ENCODE measurements at places on chromosomes 11 and 22. TPM values are rescaled to one million over a fixed set of nuclear protein-coding genes. Genes with fewer than 3 reads are reported as not detected.
A peak's percentile ranks its signal among the peaks of the same experiment; 100 is the strongest.

GRCh38 chr22:40621309-40622151, 15.0 kb downstream of the MRTFA start:
- DNase-seq = no peak

DNA sequence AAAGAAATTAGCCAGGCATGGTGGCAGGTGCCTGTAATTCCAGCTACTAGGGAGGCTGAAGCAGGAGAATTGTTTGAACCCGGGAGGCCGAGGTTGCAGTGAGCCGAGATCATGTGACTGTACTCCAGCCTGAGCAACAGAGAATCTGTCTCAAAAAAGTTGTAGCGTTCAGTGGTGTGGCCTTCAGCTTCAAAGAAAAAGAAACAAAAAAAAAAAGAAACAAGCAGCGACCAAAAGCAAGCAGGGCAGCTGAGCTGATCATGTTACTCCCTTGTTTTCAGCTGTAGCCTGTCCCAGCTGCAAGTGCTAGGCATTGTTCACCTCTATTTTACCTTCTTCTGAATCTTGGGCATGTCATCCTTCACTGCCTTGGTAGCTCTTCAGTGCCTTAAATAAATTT, 37.0 kb downstream of the SFI1 start:
- DNase-seq = no peak

GRCh38 chr22:19360300-19360792, 68.8 kb upstream of the CLTCL1 start:
- DNase-seq = no peak

DNA sequence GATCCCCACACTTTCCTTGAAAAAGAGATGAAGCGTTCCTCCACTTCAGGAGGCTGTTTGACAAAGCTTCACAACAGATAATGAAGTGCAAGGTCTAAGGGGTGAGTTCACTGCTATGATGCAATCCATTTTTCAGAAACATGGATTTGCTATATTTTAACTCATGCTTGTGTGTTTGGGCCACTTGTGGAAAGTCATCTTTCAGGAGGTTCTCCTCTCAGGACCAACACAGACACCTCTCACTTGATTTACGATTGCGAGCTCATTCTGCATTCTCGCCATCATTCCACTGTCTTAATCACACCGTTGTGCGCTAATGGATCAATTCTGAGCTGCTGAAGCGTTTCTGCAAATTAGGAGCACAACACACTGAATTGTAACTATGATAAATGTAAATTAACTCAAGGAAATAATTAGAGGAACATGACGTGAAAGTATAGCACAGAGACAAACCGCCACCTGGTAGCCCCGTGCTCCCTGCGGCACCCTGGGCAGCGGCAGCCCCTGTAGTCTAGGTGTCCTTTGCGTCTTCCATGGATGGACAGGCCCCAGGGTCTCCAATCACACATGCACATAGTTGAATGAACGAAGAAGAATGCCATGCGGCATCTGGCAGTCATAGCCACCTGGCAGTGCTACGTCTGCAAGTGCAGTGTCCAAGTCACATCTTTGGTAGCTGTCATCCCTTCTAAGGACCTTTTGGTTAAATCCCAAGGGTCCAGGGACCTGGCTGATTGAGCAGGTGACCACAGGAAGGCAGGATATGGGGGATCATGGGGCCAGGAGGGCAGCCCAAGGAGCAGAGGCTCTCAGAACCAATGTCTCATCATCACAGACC, 28.1 kb upstream of the RTL6 start:
- DNase-seq = no peak

Gene GGTLC3
- total RNA-seq = not detected

Gene SERPING1
- 0.21 TPM for total RNA-seq

- no peak for DNase-seq
Measured at GRCh38 chr22:27996529-27996925, 77.5 kb upstream of the PITPNB start.

DNA sequence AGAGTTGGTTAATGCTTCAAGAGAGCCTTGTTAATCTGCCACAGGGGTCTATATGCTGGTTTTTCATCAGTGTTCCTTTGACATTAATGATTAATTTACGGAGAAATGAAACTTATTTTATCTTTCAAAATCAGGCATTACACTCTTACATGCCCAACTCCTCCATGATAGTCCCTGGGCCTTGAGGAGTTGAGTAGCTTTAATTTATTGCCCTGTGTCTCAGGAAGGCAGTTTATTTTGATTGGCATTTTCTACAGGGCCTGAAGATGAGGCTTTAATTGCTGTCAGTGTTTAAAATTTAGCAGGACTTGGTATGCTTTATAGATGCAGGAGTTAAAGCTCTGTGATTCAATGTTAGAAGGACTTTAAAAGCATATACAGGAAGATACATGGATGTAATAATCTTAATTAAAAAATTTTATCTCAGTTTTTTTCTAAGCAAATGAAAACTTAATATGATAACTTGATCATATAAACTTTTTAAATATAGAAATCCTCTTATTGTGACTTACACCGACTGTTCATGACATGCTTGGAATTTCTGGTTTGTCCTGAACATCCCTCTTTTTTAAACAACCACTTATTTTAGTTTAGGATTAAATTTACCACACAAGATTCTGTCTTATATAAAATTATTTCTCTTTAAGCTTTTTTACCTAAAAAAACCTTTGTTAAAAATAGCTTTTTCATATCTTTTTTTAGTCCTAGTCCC, 12.2 kb downstream of the GLYAT start:
- no peak for DNase-seq

- no peak for DNase-seq
Measured at GRCh38 chr11:16890442-16890841, 123.8 kb downstream of the PLEKHA7 start.

Gene WDR74
- total RNA-seq = 87.2 TPM

Gene MIOX
- not detected for total RNA-seq

GRCh38 chr22:28246397-28246796, 327.3 kb upstream of the PITPNB start:
- no peak for DNase-seq

DNA sequence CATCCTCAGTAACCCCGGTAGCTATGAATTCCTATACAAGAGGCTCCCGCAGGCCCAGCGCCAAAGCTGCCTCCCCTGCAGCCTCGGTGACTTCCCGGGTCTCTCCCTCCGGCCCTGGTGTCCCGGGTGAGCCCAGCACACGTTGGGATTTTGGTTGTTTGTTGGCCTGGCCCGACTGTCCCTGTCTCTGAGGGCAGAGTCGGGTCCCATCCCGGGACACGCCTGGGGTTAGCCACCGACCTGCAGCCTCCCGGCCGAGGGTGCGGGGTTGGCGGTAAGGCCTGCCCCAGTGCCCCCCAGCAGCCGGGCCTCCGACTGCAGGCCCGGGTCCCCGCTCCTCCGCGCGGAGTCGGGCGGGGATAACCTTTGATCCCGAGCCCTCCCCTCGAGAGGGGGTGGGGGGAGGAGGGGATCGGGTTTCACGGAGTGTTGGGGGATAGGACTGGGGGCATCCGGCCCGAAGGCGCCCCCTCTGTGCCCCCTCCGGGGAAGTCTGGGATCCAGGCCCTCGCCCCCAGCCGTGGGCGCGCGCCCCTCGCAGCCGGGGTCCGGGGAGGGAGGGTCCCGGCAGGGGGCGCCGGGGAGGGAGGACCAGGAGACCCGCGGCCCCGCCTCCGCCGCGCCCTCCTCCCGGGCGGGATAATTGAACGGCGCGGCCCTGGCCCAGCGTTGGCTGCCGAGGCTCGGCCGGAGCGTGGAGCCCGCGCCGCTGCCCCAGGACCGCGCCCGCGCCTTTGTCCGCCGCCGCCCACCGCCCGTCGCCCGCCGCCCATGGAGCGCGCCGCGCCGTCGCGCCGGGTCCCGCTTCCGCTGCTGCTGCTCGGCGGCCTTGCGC, at the start of gene FBLN1:
FBLN1 (plus strand) TSS at position 669 of the 835 bp plus-strand sequence; CDS start at position 772, 103 bp downstream.
- DNase-seq = no peak

DNA sequence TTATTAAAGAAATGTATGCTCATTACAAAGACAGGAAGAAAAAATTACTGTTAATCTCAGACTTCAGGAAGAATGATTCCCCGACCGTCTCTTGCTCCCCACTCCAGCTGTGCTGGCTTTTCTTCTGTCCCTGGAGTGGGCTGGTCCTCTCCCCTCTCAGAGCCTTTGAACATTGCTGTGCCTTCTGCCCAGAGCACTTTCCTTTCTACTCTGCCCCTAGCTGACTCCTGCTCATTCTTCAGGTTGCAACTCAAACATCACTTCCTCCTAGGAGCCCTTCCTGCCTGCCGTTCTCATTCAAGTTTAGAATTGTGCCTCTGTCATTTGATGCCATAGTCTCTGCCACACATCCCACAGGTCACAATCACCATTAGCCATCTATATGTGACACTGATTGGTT, 329.5 kb downstream of the MIAT start:
- no peak for DNase-seq

DNA sequence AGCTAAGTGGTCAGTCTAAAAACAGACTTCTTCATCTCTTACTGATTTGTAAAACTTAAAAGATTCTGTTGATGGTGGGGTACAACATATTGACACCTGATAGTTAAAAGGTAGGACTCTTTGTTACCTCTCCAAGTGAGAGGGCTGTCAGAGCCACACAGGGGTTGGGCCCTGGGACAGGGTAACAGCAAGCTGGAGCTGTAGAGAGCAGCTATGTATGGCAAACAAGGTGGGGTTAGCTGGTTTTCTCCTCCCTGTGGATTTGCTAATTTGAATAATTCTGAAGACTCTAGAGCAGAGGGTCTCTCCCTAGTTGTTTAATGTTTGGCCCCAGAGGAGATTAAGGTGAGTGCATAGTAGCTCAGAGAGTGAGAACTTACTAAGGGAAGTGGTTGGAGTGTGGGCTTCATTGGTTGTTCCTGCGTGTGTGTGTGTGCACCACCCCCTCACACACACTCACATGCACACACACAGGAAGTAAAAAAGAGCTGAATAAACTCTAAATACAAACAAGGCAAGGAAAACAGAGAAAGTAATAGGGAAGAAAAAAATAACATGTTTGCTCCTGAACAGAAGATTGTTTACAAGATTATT, 9.2 kb upstream of the GAS2 start:
- DNase-seq = peak; percentile 40

DNA sequence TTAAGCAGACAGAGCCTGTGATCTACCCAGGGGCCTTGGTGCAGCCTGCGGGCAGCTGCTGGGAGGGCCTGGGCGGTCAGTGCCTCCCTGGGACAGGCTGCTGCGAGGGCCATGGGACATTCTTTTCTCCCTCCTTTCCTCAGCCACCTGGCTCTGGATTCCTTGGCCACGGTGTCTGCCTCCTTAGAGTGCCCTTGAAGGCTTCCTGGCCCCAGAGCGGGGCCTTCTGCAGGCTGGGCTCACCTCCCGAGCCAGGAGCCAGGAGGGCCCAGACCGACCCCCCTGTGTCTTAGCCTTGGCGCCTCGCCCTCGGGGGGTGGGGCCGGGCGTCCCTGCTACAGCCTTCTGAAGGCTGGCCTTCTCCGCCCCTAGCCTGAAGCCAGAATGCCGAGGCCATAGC, 231.2 kb downstream of the TBC1D22A start:
- no peak for DNase-seq

DNA sequence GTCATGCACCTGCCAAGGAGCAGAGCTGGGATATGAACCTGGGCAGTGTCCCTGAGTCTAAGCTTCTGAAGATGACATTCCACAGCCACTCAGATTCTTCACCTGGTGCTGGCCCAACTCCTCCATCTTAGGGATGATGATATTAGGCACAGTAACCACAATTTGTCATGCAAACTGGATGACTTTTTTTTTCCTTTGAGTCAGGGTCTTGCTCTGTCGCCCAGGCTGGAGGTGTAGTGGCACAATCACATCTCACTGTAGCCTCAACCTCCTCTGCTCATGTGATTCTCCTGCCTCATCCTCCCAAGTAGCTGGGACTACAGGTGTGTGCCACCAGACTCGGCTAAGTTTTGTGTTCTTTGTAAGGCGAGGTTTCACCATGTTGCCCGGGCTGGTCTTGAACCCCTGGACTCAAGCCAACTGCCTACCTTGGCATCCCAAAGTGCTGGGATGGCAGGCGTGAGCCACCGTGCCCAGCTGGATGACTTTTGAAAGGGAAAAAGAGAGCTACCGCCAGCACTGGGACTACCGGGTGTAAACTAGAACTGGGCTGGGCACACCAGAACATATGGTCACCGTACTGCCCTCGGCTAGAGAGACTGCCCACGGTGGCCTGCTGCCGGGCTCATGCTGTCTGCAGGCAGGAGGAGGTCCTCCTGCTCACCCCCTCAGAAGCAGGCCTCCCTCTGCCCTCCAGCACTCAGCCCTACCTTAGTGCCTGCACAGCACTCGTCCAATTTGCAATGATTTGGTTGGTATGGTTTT, 77.7 kb downstream of the NAT10 start:
- DNase-seq = no peak

Gene TUB
- total RNA-seq = 0.05 TPM

DNA sequence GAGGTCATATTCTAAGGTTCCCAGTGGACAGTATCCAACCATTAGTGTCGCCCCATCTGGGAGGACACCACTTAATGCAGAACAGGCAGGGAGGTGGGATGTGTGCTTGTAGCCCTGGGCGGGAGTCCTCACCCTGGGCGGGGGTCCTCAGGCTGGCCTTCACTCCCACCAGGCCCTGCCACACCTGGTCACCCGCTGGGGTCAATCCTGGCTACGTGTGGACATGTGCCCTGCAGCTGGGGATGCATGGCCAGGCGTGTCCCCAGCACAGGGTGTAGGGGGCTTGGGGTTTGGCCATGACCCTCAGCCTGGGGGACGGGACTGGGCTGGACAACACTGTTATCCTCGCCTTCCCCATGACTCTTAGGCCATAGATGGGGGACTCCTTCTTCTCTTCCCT, 18.8 kb downstream of the TRPM5 start:
- no peak for DNase-seq

Gene OR4C15
- not detected for total RNA-seq

Gene PAX6
- not detected for total RNA-seq

Gene FIBIN
- not detected for total RNA-seq

Gene TMEM138
- total RNA-seq = 55.6 TPM

Gene CLMP
- 0.43 TPM for total RNA-seq

DNA sequence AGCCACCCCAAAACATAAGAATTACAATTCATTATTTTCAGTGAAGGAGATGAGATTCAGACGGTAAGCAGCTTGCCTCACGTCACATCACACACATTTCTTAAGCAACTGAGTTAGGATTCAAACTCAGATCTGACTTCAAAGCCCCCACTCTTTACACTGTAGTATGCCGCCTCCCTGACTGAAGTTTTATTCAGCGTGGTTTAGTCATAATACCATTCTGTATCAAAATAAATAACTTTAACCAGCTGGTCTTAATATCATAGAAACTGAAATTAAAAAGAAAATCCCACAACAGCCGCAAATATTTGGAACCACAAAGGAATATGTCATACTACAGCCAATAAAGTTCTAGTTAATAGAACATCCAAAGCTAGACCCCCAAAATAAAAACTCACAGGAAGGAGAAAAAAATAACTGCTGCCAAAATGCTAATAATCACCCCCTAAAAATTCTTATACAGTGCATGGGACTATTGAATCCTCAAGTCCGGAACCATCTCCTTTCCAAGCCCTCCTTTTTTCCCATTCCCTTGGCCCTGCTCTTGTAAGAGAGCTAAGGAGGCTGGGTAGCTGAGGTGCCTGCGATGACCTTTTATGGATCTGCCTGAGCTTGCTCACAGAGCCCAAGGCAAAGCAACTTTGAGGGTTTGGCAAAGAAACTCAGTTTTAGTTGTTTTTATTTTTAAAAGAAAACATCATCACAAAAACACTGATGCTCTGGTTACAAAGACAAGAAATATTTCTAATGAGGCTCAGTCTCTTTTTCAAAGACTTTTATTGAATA, 334.5 kb downstream of the TTC28 start:
- DNase-seq = no peak

Gene OR52N4
- total RNA-seq = 2.5 TPM
